Osteocyte (in vitro differentiated cells): ENCODE measurements at places on chromosomes 13 and 19. TPM values are rescaled to one million over a fixed set of nuclear protein-coding genes. Genes with fewer than 3 reads are reported as not detected.

- no peaks in the 10 kb centered on the region for H3K36me3 ChIP-seq
- no peaks in the 10 kb centered on the region for H3K27me3 ChIP-seq
- H3K27ac ChIP-seq = no peak overlapping the region
- no peak for DNase-seq
- no peaks in the 10 kb centered on the region for H3K4me1 ChIP-seq
Measured at GRCh38 chr19:3743486-3743885, 18.0 kb downstream of the APBA3 start.

DNA sequence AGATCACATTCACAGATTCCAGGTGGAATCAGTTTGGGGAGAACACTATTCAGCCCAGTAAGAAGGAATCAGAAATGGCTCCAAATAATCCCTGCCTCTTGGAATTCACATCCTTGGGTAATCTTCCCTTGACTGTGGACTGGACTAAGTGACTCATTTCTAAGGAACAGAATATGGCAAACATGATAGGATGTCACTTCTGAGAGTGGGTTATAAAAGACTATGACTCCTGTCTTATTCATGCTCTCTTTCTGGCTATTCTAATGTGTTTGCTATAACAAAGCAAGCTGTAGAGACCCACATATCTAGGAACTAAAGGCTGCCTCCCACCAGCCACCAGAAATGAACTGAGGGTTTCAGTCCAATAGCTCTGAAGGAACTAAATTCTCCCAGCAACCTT, 37.8 kb downstream of the MBD3L2B start:
- no peaks in the 10 kb centered on the region for H3K27me3 ChIP-seq
- H3K4me3 ChIP-seq = no peak overlapping the region
- H3K4me1 ChIP-seq = no peaks in the 10 kb centered on the region
- no peaks in the 10 kb centered on the region for H3K36me3 ChIP-seq
- DNase-seq = no peak

- no peak for DNase-seq
- H3K27ac ChIP-seq = no peak within 1 kb of the TSS
- no peaks in the 10 kb centered on the region for H3K36me3 ChIP-seq
- peaks cover 8% of the 10 kb centered on the region for H3K4me1 ChIP-seq
- peaks cover 4% of the 10 kb centered on the region for H3K27me3 ChIP-seq
- H3K4me3 ChIP-seq = no peak within 1 kb of the TSS
Measured at GRCh38 chr19:49896863-49897621, at the start of gene IL4I1. Gene IL4I1, minus strand, starts transcription at chr19:49896887. Its CDS starts 727 bp downstream, at chr19:49896160.

DNA sequence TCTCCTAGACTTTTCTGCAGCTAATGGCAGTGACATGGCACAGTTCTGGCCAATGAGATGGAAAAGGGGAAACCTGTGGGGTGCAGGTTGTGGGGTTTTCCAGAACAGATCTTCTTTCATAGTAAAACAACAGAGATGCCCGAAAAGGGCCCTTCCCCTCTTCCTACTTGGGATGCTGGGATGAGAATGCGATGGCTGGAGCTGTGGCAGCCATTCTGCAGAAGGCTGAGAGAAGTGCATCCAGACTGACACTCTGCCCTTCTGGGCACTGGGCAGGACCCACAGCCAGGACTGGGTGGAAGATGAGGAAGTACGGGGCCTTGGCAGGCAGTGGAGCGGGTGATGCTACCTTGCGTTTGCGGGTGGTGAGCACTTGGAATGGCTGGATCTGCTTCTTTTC, 16.9 kb upstream of the PLA2G4C start:
- no peaks in the 10 kb centered on the region for H3K27me3 ChIP-seq
- H3K4me3 ChIP-seq = no peak overlapping the region
- no peak for DNase-seq

DNA sequence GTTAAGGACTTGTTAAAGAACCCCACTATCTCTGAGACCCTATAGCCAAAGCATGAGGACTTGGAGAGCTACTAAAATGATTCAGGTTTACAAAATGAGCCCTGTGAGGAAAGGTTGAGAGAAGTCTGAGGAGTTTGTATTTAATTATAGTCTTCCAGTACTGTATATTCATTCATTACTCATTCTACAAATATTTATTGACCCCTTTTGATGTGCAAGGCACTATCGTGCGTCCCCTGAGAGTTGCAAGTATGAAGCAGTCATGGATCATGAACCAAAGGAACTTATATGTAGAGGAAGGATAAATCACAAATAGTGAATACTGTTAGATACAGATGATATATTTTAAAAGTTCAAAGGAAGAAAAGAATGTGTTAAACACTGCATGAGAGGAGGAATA, 84.4 kb downstream of the DNAJC15 start:
- H3K27me3 ChIP-seq = no peaks in the 10 kb centered on the region
- H3K4me1 ChIP-seq = peaks cover 28% of the 10 kb centered on the region
- DNase-seq = no peak
- no peak overlapping the region for H3K4me3 ChIP-seq

- DNase-seq = no peak
- H3K27ac ChIP-seq = no peak within 1 kb of the TSS
- peak within 1 kb of the TSS; percentile 58 for H3K4me3 ChIP-seq
Measured at GRCh38 chr19:12834566-12834943, at the start of gene RTBDN. Gene RTBDN, minus strand, starts transcription at chr19:12834579. Its CDS starts 4,600 bp downstream, at chr19:12829979.

GRCh38 chr13:22736768-22737092, 444.0 kb upstream of the SGCG start:
- H3K27me3 ChIP-seq = no peaks in the 10 kb centered on the region
- no peak for DNase-seq
- no peaks in the 10 kb centered on the region for H3K4me1 ChIP-seq
- no peak overlapping the region for H3K27ac ChIP-seq
- no peak overlapping the region for H3K4me3 ChIP-seq
- no peaks in the 10 kb centered on the region for H3K36me3 ChIP-seq

GRCh38 chr13:110628952-110629701, 13.8 kb downstream of the NAXD start:
- peaks cover 24% of the 10 kb centered on the region for H3K4me1 ChIP-seq
- no peaks in the 10 kb centered on the region for H3K27me3 ChIP-seq

DNA sequence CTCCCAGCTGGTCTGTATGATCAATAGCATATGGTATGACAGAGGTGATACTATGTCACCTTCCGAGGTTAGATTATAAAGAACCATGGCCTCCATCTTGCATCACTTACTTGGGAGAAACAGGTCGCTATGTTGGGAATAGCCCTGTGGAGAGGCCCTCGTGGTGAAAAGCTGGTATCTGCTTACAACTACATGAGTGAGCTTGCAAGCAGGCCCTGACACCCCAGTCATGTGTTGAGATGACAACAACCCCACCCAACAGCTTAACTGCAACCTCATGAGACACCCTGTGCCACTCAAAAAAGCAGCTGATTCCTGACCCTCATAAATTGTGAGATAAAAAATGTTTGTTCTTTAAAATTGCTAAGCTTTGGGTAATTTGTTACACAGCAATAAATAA, 18.8 kb downstream of the MTRF1 start:
- no peak overlapping the region for H3K27ac ChIP-seq
- DNase-seq = no peak
- no peaks in the 10 kb centered on the region for H3K4me1 ChIP-seq
- H3K36me3 ChIP-seq = peaks cover 10% of the 10 kb centered on the region

DNA sequence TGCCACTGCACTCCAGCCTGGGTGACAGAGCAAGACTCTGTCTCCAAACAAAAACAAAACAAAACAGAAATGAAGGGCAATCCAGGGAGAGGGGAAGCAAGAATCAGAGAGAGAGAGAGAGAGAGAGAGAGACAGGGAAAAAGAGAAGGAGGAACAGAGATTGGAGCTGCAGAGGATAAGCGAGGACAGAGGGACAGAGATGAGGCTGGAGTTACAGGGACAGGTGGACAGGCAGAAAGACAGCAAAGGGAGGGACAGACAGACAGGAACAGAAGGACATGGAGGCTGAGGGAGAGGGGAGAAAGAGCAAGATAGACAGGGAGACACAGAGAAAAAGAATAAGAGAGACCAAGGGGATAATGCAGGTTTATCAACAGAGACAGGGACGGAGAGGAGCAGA, 1.3 kb upstream of the CRX start:
- H3K27ac ChIP-seq = no peak overlapping the region
- no peak overlapping the region for H3K4me3 ChIP-seq
- H3K36me3 ChIP-seq = no peaks in the 10 kb centered on the region
- peaks cover 31% of the 10 kb centered on the region for H3K27me3 ChIP-seq

The PTPRH gene
- 0.31 TPM in 1 of 2 replicates, not detected in the other for total RNA-seq

The IFNL1 gene
- total RNA-seq = not detected in 2 replicates
